ENCODE measurements at places on chromosomes 5 and 9.

DNA sequence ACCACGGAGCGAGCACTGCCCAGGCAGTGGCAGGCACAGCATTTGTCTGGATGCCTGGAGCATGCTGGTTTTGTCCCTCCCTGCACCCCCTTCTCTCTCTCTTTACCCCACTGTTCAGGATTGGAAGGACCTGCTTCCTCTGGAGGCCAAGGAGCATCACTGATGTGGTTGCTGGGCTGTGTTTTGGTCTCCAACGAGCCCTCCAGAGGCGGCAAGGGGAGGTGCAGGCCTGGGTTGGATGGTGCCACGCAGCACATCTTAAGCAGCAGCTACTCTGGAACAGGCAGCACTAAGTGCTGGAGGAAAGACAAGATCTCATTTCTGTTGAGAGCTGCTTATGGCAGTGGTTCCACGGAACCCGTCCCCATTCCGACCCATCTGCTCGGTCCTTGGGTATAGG is 139.6 kb downstream of the CMYA5 start:
- DNase-seq: no peak

- DNase-seq: no peak
These were observed 6.3 kb upstream of the ADAM19 start for GRCh38 chr5:157581901-157582300.

DNA sequence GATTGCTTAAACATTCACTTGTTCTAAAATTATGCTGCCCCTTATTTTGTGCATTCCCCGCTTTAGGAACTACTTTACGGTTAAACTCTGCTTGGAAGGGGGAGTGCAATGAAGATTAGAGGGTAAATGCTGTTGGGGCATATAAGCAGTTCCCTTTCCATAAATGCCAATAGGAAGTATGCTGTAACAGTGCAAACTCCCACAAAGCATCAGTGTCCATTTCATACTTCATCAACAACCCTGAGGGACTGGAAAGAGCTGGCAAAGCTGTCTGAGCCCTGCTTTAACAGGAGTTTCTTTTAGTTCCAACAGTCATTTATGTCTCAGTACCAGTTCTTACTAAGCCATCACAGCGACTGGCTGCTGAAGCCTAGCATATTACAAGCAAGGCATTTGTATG is 1.8 kb downstream of the ACTL7A start:
- no peak for DNase-seq

GRCh38 chr5:56247592-56247991 is 14.5 kb upstream of the ANKRD55 start:
- DNase-seq: peak; percentile 52

DNA sequence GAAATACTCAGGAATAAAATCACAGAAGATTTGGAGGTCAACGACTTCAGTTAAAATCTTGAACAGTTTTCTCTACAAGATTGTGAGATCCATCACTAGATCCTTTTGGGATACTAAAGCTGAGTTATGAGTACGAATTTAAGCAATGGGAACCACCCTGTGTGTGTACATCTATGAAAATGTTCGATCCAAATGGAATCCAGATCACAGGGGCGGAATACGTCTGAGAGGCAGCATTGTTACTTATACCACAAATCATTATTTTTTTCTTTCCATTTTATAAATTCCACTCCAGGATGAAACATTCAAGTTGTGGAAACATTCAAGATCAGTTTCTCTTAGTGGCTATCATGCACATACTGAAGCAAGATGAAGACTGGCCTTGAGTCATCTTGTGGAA is 239.3 kb upstream of the PAPPA start:
- DNase-seq: no peak

- DNase-seq: no peak
These were observed 2.4 kb upstream of the RFK start for GRCh38 chr9:76396597-76396996.

DNA sequence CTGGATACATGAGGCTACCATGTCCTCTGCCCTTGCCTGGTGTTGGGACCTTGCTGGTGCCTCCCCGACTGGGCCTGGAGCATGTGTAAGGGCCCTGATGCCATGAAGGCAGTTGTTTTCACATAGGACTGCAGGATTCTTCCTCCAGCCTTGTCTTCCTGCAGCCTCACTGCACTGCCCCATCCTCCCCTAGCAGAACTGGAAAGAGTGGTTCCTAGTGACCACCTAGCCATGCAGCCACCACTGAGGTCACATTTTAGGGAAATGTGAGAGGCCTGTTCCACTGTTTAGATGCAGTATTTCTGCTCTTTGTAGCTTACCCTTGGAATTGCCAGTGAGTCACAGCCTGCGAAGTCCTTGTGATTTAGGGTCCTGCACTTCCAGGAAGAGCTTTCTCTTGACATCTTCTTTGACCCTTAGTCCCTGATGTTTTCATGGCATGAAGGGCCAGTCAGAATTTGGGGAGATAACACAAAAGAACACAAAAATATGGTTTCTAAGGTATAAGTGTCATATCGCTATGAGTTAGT is 24.2 kb upstream of the TNFAIP8 start:
- DNase-seq: no peak

DNA sequence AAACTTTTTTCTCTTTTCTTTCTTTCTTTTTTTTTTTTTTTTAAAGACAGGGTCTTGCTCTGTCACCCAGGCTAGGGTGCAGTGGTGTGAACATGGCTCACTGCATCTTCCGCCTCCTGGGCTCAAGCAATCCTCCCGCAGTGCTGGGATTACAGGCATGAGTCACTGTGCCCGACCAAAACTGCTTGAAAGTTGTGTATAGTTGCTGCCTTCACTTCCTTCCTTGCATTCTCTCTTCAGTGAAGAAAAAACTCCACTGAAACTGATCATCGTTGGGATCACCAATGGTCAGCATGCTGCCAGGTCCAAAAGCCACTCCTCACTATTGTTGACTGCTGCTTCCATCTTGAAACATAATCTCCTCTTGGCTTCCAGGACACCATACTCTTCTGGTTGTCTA is 66.6 kb upstream of the CTNNA1 start:
- no peak for DNase-seq

- DNase-seq: peak; percentile 50
These were observed 2.5 kb downstream of the PTPDC1 start for GRCh38 chr9:94086486-94087345.

- no peak for DNase-seq
These were observed 15.1 kb downstream of the HNRNPK start for GRCh38 chr9:83964973-83965349.

DNA sequence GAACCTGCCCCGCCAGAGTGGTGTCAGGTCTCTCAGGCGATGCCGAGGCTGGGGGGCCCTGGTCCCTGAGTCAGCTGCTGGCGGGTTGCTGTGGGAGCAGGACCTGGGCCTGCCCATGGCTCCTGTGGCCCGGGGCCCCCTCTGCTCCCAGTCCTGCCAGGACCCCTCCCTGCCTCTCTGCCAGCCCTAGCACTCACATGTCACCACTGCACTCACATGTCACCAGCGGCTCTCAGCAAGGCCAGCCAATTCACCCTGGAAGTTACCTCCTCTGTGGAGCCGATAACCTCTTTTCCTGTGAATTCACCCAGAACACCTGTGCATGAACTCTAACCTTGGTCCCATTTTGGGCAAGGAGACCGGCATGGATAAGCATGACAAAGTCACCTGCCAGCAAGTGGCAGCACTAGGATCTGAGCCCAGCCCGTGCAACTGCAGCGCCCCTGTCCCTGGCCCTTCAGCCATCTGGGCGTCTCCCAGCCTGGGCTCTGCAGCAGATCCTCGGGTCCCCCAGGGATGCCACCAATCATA is 170.2 kb downstream of the GAPVD1 start:
- DNase-seq: no peak

DNA sequence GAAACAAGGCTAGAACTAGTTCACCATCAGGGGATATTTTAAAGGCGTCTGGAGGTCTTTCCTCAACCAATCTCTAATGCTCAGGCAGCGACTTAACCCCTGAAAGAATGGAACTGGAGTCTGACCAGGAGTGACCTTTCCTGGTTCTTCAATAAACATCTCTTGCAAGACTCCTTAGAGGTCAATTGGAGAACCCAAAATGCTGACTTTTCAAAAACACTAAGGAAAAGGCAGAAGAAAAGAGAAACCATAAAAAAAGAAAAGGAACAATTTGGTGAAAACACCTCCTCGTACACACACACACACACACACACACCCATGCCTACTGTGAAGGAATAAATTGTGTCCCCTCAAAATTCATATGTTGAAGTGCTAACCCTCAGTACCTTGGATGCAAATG is 12.3 kb downstream of the TIMD4 start:
- no peak for DNase-seq

- DNase-seq: no peak
These were observed 22.6 kb downstream of the DUSP1 start for GRCh38 chr5:172748341-172748843.

DNA sequence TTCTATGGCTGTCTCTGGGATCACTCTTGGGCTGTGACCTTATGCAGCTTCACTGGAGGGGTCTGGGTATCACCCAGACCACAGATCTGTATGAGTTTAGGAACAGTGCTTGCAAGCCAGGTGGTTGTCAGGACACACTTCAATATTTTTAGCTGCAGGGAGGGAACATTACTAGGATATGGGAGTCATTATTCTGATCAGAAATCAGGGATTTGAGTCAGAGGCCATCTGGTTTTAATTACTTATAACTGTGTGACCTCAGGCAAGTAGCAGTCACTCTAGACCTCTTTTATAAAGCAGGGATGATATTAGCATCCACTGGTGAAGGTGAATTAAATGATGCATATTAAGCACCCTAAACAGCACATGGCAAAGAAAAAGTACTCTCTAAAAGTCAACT is 60.1 kb upstream of the NMUR2 start:
- DNase-seq: no peak

- DNase-seq: no peak
These were observed 190.0 kb downstream of the DENND1A start for GRCh38 chr9:123739902-123740301.

DNA sequence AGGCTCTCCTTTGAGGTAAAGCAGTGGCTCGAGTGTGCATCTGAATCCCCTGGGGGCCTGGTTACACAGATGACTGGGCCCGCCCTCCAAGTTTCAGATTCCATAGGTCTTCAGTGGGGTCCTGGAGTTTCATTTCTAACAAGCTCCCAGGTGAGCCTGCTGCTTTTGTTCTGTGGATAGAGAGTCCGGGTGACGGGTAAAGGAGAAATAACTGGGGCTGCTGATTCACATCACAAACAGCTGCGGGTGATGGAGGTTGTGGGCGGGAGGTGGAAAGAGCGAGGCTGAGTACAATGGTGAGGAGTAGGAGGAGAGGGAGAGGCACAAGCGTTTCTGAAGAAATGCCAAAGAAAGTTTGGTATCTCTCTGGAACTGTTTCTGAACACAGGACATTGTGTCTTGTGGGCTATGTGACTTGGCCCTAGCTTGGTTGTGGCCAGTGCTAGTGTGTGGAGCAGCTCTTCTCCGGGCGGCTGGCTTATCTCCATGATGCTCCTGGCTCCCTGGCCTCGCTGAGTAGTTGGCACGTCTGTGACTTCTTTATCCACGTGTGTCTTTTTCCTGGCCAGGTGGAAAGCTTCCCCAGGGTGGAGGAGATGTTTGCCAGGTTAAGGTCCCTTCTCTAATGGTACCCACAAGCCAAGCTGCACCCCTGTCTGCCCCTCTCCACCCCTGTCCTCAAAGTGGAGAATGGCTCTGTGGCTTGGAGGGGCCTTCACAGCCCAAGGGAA is 61.7 kb downstream of the HSPA4 start:
- DNase-seq: no peak

- DNase-seq: no peak
These were observed at the start of gene PCDHB5 for GRCh38 chr5:141135030-141135717. Gene PCDHB5, plus strand, starts transcription at chr5:141135206. Its CDS starts 229 bp downstream, at chr5:141135435.

GRCh38 chr5:126628102-126628501 is 27.4 kb downstream of the PHAX start:
- DNase-seq: no peak

DNA sequence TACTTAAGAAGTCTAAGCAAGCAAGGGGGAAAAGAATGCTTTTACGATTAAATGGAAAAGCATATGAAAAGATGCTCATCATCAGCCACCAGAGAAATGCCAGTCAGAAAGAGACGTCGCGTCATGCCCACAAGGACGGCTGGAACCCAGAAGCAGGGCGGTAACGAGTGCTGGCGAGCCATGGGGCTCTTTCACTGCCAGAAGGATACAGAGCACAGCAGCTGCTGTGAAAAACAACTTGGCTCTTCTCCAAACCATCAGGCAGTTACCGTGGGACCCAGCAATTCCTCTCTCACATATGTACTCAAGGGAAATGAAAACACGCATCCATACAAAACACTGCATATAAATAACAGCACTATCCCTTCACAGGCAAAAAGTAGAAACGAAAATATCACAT is 95.5 kb downstream of the CAMSAP1 start:
- DNase-seq: no peak

DNA sequence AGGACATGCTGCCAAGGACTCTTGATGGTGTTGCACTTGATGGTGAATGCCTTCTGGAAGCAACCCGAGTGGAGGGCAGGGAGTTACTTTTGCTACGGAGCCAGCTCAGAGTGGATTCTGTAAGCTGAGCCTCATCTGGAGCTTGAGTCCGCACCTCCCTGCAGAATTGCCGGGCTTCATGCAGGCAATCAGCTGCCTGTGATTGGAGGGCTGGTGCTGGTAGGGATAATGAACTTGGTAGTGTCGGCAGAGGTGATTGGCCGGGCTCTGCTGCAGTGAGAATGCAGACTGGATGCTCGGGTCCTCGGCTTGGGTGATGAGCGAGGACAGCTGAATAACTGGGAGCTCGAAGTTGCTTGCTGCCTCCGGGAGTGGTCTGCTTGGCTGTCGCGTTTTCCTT is 23.1 kb downstream of the SLC25A25 start:
- peak; percentile 65 for DNase-seq

DNA sequence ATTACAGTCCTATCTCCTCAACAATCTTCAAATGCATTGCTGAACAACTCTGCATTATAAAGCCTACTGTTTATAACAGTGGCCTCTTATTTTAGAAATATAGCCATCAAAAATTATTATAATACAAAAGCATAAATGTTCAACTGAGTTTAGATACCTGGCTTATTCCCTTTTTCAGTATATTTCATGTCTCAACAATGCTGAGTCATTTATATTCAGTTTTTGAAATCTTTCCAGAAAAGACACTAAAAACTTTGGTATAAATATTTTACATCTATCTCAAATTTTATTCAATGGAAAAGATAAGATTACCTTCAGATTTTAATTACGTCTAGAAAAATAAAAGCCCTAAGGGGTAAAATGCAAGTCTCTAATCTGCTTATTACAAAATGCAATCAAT is 37.9 kb downstream of the LURAP1L start:
- DNase-seq: no peak

- DNase-seq: no peak
These were observed 215.2 kb upstream of the KLF4 start for GRCh38 chr9:107704774-107705173.

DNA sequence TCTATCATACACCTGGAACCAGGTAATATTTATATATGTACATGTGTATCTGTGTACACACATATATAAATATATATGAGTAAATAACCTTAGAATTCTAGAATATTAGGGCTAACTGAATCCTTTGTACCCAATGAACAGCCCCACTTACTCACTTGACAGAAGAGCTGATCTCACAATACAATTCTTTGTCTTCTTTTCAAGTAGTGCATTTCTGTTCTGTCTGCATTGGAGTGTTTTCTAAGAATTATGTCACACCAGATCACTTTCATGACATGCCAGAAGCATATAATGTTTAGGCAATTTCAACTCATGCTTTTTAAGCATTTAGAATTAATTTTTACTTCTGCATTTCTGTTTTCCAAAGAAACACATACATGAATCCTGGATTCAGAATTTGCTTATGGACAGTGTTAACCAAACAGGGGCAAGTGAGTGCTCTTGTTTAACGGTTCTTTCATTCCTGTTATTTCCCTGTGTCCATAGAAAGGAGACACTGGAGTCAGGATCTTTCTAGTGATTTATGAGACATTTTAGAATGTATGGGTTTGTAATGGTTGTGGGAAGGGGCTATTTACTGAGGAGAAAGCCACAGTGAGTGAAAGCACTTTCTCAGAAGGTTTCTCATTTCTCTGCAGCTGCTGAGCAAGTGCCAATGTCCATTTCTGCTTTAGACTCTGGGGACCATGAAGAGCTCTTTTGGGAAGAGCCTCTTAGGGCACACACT is 123.2 kb downstream of the RMI1 start:
- no peak for DNase-seq

Measured in fibroblast of skin of left biceps (primary cell).